ENCODE measurements at places on chromosomes 6 and 20. TPM values are rescaled to one million over a fixed set of nuclear protein-coding genes. Genes with fewer than 3 reads are reported as not detected.

Gene CCDC170
- 3.4 TPM for polyA plus RNA-seq

Gene MROH8
- 6.9 TPM for polyA plus RNA-seq

GRCh38 chr20:63096681-63097335 lies 90.0 kb upstream of the BHLHE23 start:
- no peak for DNase-seq

- no peak for DNase-seq
These were observed 8.2 kb upstream of the PYGB start for GRCh38 chr20:25239387-25240370.

- DNase-seq, result no peak
These were observed 53.6 kb downstream of the EZR start for GRCh38 chr6:158765499-158766068.

DNA sequence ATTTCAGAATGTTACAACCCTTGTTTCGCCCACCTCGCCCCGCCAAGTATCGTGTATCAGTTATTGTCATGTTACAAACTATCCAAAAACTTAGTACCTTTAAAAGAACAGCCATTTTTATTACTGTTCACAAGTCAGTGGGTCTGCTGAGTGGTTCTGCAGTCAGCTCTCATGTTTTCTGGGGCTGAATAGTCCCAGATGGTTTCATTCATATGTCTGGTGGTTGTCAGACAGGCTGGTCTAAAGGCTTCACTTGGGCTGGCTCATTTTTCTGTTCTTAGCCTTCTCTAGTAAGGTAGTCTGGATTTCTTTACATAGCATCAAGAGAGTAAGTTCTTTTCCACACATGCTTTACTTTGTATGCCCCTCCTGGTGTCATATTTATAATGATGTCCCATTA lies 8.6 kb downstream of the ZNF292 start:
- no peak for DNase-seq

DNA sequence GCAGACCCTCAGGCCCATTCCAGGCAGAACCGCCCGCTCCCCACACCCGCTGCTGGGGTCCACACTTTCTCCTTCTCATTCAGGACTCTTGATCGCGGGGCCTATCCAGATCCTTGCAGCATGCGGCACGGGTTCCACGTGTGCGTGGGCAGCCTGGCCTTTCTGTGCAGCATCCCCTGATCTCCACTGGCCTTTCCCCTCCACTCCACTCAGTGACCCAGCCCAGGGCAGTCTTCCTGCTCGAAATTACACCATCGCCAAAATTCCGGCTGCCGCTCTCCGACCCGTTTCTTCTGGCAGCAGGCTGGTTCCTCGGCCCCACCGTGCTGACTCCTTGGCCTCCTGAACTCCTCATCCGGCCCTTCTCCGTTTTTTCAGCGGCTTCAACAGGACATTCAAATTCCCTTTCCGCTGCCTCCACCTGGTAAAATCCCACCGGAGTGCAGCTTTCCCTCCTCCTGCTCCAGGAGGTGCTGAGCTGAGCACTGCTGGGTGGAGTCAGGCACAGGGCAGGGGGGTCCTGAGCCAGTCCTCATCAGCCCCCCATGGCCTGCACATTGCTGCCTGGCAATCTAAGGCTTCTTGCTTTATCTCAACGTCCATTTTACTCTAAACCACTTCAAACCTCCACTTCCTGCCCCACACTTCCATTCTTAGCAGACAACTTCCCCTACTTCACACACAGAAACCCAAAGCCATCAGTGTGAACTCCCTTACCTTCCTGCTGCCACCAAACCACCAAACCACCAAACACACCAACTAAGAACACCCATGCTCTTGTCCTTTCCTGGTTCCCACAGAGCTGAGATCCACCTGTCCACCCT lies 9.0 kb downstream of the SFT2D1 start:
- DNase-seq, result no peak

Data from right renal pelvis (tissue), 4 donors.